Stimulated activated CD8-positive, alpha-beta memory T cell treated with anti-CD3 and anti-CD28 coated beads, Interleukin-15, amount 100 ng/mL, for 24 hours (primary cell): ENCODE measurements at places on chromosomes 4 and X.

GRCh38 chr4:173345648-173346047, 11.5 kb upstream of the HMGB2 start:
- no peak for DNase-seq

DNA sequence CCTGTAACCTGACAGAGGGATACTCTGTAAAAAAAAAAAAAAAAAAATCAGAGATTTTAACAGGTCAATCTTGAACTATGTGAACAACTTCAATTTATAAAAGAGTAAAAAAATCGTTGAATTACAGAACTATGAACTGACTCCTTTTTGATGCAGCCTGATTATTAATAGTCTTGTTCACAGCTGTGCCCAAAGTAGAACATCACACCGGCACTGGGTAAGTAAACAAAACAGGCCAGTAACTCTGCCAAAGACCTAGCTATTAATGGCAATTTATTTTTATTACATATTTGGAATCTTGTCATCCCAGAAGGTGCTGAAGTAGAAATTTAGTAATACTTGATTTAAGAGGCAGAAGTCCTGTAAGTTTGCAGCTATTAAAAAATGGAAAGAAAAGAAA, 31.4 kb downstream of the CPE start:
- no peak for DNase-seq

DNA sequence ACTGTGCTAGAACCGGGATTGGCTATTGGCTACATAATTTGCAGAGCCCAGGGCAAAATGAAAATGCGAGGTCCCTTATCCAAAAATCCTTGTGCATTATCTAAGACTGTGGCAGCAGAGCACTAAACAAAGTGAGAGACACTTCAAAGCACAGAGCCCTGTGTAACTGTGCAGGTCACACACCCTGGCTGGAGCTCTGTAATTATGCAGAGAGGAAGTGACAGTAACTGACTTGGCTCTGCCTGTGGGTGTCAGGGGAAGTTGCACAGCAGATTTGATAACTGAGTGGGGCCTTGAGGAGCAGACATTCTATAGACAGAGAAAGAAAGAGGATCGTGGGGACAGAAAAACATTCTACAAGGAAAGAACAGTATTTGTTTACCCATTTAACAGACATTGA, 173.5 kb upstream of the FMR1 start:
- DNase-seq, result no peak

DNA sequence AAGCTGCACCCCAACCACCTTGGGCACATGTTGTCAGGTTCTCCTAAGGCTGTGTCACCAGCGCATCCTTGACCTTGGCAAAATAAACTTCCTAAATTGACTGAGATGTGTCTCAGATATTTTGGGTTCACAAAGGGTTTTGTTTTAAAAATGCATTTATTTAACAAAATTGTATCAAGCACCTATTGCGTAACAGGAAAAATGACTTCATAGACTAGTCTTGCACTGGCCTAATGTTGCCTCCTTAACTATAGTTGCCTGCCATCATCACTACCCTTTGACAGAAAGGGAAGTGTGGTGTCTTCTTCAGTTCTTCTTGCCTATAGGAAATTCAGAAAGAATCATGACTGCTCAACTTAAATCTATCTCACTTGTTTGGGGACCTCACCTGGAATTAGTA, 374.2 kb downstream of the SH2D1A start:
- DNase-seq, result no peak

DNA sequence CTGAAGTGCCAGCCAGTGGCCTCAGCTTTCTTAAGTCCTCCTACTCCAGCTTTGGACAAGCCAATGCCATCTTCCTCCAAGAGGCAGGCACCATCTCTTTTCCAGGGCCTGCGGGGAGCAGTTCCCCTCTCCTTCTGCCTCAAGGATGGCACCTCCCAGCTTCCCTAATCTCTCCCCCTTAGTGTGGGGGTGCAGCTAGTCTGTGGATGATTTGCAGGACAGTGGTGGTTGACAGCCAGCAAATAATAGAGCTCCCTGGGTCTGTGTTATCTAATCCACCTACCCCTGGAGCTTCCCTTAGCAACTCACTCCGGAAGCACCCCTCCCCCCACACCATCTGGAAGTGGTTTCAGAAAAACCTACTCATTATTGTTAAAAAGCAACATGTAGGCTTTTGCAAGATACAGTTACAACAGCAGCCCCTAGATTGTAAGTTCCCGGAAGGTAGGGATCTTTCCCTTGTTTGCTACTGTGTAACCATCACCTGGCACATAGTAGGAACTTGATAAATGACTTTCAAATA, 247.1 kb downstream of the BCOR start:
- DNase-seq, result no peak

DNA sequence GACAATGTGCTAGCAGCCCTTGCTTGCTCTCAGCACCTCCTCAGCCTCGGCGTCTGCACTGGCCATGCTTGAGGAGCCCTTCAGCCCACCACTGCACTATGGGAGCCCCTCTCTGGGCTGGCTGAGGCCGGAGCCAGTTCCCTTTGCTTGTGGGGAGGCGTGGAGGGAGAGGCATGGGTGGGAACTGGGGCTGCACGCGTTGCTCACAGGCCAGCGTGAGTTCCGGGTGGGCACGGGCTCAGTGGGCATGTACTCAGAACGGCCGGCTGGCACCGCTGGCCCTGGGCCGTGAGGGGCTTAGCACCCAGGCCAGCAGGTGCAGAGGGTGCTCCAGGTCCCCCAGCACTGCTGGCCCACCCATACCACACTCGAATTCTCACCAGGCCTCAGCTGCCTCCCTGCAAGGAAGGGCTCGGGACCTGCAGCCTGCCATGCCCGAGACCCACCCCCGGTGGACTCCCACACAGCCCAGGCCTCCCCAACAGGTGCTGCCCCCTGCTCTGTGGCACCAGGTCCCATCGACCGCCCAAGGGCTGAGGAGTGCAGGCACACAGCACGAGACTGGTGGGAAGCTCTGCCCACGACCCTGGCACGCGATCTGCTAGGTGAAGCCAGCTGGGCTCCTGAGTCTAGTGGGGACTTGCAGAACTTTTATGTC, 100.3 kb downstream of the SLC39A8 start:
- DNase-seq, result no peak

- DNase-seq, result no peak
Observed at GRCh38 chr4:185912779-185913178, 100.8 kb upstream of the SORBS2 start.

DNA sequence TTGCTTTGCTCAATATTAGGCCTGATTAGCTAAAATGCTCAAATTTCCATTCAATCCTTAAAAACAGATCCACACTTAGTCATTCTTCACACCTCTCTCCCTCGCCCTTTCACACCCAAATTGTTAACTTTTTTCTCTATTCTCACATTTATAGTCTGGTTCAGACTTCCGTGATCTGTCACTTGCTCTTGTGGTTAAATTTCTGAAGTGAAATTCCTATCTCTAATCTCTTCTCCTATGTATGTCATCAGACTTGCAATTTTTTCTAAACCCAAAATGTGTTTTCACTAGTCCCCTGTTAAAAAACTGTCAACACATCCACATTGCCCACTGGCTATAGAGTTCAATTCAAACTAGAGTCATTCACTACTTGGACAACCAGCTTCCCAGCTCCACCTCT, 63.2 kb downstream of the SNCA start:
- DNase-seq, result no peak

DNA sequence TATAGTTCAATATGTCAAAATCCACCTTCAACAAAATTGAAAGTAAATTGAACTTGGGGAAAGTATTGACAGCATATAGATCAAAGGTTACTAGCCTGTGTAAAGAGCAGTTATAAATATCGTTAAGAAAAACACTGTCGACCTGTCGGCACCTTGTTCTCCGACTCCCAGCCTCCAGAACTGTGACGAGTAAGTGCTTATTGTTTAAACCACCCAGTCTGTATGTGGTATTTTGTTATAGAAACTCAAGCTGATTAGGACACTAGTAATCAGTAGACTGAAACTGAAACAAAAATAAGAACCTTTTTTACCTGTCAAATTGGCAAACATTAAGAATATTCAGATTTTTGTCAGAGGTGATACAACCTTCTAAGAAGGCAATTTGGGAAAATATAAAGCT, 17.0 kb downstream of the HTT start:
- DNase-seq, result no peak

- no peak for DNase-seq
Observed at GRCh38 chrX:11426712-11427452, 133.7 kb downstream of the AMELX start.

DNA sequence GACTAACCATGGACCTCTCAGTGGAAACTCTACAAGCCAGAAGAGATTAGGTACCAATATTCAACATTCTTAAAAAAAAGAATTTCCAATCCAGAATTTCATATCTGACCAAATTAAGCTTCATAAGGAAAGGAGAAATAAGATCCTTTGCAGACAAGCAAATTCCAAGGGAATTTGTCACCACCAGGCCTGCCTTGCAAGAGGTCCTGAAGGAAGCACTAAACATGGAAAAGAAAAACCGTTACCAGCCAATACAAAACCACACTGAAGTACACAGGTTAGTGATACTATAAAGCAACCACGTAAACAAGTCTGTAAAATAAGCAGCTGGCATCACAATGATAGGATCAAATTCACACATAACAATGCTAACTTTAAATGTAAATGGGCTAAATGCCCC, 156.6 kb downstream of the FAM13A start:
- DNase-seq, result no peak

- no peak for DNase-seq
Observed at GRCh38 chrX:100315566-100315965, 94.5 kb downstream of the PCDH19 start.

DNA sequence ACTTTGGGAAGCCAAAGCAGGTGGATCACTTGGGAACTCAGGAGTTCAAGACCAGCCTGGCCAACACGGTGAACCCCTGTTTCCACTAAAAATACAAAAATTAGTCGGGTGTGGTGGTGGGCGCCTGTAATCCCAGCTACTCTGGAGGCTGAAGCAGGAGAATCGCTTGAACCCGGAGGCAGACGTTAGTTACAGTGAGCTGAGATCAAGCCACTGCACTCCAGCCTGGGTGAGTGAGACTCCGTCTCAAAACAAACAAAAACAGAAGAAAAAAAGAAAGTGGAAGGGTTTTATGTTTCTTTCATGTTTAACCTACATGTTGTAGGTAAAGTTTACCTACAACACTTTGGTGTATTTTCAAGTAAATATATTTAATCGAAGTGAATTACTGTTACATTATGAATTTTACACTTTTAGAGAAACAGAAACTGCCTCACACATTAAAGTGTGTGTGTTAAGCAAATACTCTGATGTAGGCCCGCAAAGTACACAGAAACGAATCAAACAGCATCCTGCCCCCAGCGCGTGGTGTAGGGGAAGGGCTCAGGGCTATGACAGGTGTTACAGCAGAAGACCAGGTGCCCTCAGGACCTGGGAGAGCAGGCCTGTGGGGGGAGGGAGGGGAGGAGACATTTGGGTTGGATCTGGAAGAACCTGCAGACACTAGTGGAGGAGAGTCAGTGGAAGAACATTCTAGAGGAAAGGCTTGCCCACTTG, 39.0 kb downstream of the PTTG2 start:
- DNase-seq, result no peak

- no peak for DNase-seq
Observed at GRCh38 chr4:25839687-25840086, 23.1 kb downstream of the SEL1L3 start.

GRCh38 chr4:100780126-100780525, 262.3 kb upstream of the EMCN start:
- no peak for DNase-seq

- no peak for DNase-seq
Observed at GRCh38 chr4:127140306-127140705, 492.5 kb upstream of the INTU start.

DNA sequence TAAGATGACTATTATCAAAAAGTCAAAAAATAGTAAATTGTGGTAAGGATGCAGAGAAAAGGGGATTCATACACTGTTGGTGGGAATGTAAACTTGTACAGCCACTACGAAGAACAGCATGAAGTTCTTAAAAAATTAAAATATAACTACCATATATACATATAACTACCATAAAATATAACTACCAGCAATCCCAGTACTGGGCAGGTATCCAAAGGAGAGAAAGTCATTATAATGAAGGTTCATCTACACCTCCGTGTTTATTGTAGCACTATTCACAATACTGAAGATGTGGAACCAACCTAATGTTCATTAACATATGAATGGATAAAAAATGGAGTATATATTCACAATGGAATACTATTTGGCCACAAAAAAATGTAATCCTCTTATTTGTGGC, 360.9 kb upstream of the CT83 start:
- no peak for DNase-seq

GRCh38 chrX:9597361-9598035, 132.6 kb downstream of the TBL1X start:
- DNase-seq, result no peak

GRCh38 chr4:182683661-182684060, 233.5 kb downstream of the DCTD start:
- DNase-seq, result no peak

- no peak for DNase-seq
Observed at GRCh38 chrX:18449236-18449635, 23.8 kb downstream of the CDKL5 start.

DNA sequence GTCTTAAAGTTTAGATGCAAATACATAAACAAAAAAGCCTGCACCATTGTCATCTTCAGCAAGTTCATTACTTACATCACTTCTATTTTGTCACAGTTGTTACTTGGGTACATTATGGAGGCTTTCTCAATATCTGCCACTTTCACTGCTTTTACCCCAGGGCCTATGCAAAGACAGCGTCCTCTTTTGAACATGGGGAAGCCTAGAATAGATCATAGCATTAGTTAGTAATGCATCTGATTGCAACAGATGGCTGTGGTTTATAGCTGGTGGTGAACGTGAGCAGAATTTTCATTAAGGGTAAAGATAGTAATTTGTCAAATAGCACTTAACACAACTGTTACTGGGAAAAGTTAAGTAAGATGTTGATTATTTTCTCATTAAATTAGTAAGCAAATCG, 729 bp downstream of the CXCL11 start:
- DNase-seq, result no peak

DNA sequence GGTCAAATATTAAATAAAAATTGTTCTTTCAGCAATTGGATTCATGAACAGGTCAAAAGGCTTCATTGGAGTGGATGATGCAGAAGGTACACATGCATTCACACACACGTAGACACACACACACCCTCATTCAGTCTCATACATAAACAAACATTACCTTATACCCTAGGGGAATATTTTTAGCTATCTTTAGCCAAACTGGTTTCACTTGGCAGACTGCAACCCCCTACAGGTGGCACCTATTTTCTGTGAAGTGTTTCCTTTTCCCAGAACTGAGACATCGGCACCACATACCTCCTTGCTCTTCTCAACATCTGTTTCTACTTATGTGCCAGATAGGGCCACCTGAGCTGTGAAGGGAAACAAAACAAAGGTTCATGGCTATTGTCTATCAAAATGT, 18.5 kb upstream of the KDR start:
- no peak for DNase-seq

- DNase-seq, result no peak
Observed at GRCh38 chrX:29762006-29762405, 453.4 kb upstream of the MAGEB2 start.

DNA sequence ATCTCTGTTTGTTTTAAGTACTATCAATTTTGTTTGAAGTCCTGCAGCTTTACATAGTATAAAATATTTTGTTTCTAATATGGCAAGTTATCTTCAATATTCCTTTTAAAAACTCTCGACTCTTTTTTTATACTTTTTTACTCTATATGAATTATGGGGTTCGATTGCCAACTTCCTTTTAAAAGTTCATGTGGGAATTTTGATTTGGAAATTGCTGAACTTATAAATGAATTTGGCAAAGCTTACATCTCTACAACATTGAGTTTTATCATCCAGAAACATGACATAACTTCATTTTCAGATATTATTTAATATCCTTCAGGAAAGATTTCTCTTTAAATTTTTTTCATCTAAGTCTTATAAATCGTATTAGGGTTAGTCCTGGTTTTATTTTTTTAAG, 60.8 kb downstream of the ASB9 start:
- no peak for DNase-seq

GRCh38 chrX:79477691-79478090, 110.6 kb upstream of the ITM2A start:
- DNase-seq, result no peak
